ENCODE measurements at places on chromosomes 2 and 18.

- DNase-seq, result no peak
Observed at GRCh38 chr2:80291656-80292055, 12.9 kb downstream of the LRRTM1 start.

- DNase-seq, result no peak
Observed at GRCh38 chr2:12163866-12164265, 417.4 kb downstream of the LPIN1 start.

- no peak for DNase-seq
Observed at GRCh38 chr18:13258921-13259320, 40.4 kb downstream of the LDLRAD4 start.

DNA sequence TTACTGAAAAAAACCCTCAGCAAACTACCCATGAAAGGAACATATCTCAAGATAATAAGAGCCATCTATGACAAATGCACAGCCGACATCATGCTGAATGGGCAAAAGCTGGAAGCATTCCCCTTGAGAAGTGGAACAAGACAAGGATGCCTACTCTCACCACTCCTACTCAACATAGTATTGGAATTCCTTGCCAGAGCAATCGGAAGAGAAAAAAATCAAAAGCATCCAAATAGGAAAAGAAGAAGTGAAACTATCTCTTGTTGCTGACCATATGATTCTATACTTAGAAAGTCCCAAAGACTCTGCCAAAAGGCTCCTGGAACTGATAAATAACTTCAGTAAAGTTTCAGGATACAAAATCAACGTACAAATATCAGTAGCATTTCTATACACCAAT is 40.6 kb upstream of the MSTN start:
- DNase-seq, result no peak

- no peak for DNase-seq
Observed at GRCh38 chr2:199462347-199462955, 4.7 kb upstream of the SATB2 start.

- no peak for DNase-seq
Observed at GRCh38 chr2:57758686-57759085, 287.9 kb upstream of the VRK2 start.

- DNase-seq, result no peak
Observed at GRCh38 chr2:216308576-216308975, 63.7 kb downstream of the MARCHF4 start.

GRCh38 chr2:28129955-28130695 is 239.6 kb downstream of the BABAM2 start:
- no peak for DNase-seq

DNA sequence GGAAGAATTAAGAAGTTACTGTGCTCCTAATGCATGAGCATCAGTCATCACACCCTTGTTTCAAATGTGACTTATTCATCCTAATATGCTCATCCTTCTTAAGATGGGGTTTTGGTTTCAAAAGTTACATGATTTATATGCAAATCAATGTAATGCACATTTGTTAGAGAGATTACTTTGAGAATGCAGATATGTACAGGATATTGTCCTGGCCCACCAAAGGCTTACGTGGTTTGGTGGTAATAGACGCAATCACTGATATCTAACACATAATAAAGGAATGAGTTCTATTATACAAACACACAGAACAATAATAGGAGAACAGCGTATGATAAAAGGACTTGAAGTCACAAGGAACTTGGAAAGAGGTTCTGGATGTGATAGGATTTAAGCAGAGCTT is 11.1 kb upstream of the COL5A2 start:
- no peak for DNase-seq

DNA sequence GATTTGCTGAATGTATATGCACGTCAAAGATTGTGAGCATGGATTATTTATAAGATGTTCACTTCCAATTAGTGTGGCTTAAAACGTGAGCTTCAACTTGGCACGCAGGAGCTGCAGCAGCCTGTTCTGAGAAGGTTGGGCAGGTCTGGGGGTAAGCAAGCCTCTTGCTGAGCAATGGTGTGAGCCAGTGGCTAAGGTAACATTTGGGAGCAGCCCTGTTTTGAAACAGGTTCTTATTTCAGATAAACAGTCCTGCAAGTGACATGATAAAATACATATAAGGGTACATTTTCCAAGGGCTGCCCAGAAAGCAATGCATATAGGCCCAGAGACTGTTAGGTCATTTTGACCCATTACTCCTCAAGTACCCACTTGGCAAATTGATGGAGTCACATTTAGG is 415.3 kb downstream of the ZNF521 start:
- no peak for DNase-seq

- no peak for DNase-seq
Observed at GRCh38 chr18:39313992-39314391, 1748.4 kb upstream of the CELF4 start.
